ENCODE measurements at places on chromosomes 1 and 21. TPM values are rescaled to one million over a fixed set of nuclear protein-coding genes. Genes with fewer than 3 reads are reported as not detected.

GRCh38 chr1:175169286-175170018, 23.1 kb downstream of the KIAA0040 start:
- no peak for DNase-seq

- DNase-seq, result no peak
These were observed 39.5 kb downstream of the EPHB2 start for GRCh38 chr1:22749919-22750684.

DNA sequence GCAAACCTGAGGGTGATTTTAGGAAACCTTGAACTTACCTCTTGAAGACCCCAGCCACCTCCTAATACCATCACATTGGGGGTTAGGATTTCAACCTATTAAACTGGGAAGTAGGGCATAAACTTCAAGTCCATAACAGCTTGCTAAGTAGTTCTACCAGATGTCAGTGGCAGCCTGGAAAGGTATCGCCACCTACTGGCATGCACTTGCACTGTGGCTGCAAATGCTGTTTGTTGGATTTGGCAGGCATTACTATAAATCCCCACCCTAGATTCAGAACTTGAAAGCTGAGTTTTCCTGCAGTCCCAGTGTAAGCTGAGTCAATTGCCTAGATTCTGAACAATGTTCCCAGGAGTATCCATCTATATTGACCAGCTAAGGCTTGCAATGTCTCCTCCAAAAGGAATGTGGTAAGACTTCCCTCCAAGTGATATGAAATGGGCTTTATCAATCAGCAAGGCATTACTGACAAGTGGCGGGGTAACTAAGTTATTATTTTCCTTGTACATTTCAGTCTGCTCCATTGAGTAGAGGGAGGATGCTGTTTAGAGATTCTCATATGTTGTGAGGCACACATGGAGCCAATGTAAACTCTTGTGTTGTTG, 474.5 kb downstream of the PTPRC start:
- peak; percentile 33 for DNase-seq

Gene FCGR1A
- polyA plus RNA-seq, result 3.4 TPM

Gene FAM72A
- polyA plus RNA-seq, result 0.88 TPM

DNA sequence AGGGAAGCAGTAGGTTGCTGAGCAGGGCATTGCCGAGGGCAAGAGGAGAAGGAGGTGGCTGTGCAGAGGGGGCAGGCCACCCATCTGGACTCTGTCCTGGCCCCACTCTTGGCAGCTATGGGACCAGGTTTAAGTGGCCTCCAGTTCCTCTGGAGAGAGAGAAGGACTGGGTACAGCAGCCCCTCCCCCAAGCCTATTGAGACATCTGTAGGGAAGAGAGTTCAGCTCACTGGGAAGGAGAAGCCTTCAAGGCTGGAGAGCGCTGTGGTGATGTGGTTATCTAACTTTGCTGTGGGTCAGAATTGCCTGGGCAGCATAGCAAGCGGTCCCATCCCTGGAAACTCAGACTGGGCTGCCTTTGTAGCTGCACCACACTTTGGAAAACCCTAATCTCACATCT, 93.9 kb downstream of the KCNJ15 start:
- DNase-seq, result no peak

Gene GPR25
- not detected for polyA plus RNA-seq

- no peak for DNase-seq
These were observed 7.6 kb downstream of the ENO1 start for GRCh38 chr1:8870616-8871538.

GRCh38 chr1:94947437-94947836, 20.5 kb upstream of the CNN3 start:
- no peak for DNase-seq

Gene DPH5
- 29.0 TPM for polyA plus RNA-seq

Gene RAB25
- not detected for polyA plus RNA-seq

DNA sequence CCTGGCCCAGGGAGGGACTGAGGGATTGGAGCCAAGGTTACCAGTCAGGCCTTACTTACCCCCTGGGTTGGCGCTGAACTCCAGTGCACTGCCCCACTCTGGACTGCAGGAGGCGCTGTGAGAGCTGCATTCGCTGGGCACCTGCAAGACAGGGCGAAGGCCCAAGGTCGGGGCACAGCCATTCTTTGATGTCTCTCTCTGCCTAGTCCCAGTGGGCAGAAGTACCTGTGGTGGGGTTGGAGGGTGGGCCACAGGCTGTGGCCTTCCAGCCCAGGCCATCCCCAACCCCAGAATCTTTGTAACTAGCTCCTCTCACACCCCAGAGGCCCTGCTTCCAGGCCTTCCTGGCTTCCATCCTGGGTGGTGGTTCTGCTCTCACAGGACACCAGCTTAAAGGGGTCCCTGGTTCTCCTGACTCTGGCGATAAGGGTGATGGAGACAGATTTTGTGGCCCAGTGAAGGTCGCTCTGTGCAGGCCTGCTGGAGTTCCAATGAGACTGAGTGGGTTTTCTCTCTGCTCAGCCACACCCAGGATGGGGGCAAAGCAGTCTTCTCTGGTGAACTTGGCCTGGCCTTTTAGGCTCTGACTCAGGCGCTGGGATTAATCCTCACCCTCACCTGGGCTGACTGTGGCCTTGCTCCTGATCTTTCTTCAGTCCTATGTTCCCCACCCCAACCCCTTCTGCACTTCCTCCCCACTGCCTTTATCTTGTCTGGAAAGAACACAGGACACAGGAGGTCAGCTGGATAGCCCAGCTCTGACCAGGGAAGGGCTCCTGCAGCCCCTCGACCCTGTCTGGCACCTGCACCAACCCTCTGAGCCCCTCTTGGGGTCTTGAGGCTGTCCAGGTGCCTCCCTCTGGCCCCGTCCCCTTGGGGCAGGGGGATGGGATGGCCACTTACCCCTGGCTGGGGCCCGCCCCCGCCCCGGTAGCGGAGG, 954 bp downstream of the MYOG start:
- DNase-seq, result no peak

DNA sequence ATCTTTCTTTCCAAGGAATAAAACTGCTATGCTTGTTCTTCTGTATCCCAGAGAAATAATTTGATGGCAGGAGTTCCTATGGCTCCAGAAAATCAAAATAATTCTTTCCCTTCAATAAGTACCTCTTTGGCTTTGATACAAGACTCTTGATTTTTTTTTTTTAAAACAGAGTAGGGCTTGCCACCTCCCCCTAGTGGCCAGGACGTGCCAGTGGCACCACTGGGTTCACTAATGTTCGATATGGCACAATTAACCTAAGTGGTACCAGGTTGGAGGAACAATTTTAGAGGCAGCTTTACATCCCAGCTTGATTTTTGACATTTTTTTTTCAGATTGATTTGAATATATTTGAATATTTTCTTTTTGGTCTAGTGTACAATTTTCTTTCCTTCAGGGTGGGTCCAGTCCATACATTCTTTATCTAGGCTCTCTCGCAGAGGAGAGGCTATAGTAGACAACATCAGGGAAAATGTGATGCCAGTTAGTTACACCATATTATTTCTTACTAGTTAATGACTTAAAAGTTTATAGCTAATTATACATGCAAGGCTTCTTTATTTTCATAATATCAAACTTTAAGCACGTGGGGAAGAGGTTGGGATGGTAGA, 330.9 kb downstream of the S1PR1 start:
- peak; percentile 19 for DNase-seq

- DNase-seq, result no peak
These were observed 112.2 kb downstream of the NR5A2 start for GRCh38 chr1:200139661-200140250.

DNA sequence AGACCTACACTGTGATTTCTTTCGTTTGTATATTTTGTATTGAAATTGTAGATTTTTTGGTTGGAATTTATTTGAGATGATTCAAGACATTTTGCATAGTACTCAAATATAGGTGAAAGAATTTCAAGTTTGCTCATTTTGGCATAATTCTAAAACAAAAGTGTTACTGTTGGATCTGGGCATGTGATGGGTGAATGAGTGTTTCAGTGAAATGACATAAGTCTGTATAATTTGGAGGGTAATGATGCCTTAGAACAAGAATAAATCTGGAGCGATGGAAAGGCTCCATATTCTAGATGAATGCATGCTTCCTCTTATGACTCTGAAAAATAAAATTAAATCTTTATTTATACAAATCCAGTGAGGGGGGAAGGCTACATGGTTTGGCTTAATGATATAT, 41.0 kb downstream of the NFIA start:
- DNase-seq, result no peak

- no peak for DNase-seq
These were observed 123.3 kb downstream of the USP25 start for GRCh38 chr21:15853126-15853525.

Gene CACNA1S
- polyA plus RNA-seq, result under 0.01 TPM
